Caco-2 (cell line): ENCODE measurements at places on chromosomes 1 and 21. TPM values are rescaled to one million over a fixed set of nuclear protein-coding genes. Genes with fewer than 3 reads are reported as not detected.

MAEL gene
- not detected in 2 replicates for total RNA-seq

AK4 gene
- total RNA-seq, result 131 and 133 TPM in 2 replicates

C1orf94 gene
- total RNA-seq, result not detected in 2 replicates

MPZ gene
- 0.20 and 0.23 TPM in 2 replicates for total RNA-seq

F5 gene
- total RNA-seq, result 0.50 and 0.74 TPM in 2 replicates

- no peak for DNase-seq
These were observed 534.5 kb downstream of the USP25 start for GRCh38 chr21:16264319-16264718.

DNA sequence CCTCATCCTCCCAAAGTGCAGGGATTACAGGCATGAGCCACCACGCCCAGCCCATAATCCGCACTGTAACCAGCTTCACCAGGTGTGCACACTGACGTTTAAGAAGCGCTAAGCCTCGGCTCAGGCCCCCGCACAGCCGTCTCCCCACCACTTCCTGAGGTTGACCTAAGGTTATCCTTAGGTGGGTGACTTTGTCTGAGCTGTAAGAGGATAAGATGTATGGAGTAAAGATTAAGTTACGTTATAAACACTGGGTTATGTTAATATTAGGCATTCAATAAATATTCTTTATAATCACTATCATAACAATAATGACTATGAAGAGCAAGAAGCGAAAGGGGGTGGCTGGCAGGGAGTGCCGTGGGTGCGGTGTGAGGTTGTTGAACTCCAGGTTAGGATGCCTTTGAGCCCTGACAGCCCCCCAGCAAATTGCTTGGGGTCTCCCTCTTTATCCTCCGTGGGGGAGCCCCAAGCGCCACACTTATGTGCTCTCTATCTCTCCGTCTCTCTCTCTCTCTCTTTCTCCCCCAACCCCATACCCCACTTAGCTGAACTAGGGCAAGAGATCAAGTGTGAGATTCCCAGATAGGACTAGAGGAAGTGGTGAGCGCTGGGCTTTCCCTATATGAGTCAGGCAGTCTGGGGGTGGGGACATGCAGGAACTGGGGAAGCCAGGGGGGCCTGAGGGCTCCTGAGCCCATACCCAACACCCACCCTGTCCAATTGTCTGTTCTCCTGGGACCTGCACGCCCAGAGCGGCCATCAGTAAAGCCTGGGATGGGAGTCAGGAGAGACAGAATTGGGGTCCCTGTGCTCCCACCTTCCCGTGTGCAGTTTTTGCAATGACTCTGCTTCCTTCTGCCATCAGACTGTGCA, 7.6 kb downstream of the EFHD2 start:
- no peak for DNase-seq

DNA sequence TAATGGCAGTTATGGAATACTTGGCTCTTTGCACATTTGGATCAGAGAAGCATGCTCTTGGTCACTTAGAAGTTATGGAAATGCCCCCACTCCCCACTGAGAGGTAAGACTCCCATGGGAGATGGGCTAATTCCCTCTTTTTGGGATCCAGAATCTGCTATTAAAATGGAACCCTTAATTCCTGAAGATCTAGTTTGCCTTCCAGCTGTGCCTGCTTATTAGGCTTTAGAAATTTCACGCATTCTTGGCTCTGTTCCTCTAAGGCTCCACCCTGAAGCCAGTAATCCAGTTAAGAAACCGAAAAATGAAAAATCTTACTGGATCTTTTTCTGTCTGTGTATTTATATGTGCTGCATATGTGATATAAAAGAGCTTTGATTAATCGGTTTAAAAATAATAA, 76.7 kb downstream of the USH2A start:
- DNase-seq, result no peak

DNA sequence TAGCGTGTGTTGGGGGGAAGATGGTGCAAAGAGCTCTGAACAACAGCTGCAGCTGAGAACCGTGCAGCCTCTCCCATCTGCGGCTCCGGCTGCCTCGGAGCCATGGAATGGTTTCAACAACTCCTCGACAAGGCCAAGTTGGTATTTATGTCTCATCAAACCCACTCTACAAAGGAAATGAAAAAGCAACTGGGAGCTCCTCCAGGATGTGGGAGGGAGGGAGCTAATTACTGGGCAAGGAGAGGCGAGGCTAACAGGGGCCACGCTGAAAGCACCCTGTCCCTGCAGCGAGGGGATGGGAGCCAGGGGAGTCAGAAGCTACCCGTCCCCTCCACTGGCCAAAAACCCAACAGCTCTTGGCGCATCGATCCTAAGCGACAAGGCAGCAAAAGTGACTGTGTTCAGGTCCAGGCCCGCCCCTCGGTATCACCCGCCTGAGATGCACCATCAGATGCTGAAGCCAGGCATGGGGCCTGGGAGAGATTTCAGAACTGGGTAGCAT, 63.1 kb downstream of the ACOT7 start:
- no peak for DNase-seq

DNA sequence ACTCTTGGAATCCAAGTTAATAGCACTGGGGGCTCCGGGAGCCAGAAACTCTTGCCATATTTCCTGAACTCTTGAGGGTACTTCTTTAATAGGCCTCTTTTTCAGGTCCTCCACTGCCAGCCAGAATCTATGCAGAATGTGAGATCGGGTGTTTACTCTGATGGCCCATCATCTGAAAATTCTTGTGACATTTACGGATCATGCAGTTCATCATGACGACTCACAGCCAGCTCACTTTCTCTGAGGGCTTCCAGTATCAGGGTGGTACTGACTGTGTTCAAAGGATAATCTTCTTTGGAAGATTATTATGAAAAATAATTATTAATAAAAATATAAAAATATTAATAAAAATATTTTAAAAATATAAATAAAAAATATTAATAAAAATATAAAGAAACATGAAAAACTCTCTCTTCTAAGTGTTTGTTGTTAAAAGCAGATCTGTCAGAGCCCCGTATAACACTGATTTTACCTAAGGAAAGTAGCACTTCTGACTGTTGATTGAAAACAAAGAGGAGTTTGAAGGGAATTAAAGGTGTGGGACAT, 194.3 kb upstream of the GREM2 start:
- DNase-seq, result no peak

GRCh38 chr1:201559679-201560162, 20.8 kb downstream of the NAV1 start:
- DNase-seq, result peak; percentile 82

GRCh38 chr1:5053744-5054143, 399.3 kb downstream of the AJAP1 start:
- DNase-seq, result no peak

- DNase-seq, result no peak
These were observed 190.3 kb upstream of the GREM2 start for GRCh38 chr1:240802271-240802670.

- DNase-seq, result peak; percentile 50
These were observed 355.6 kb downstream of the SIPA1L2 start for GRCh38 chr1:232274236-232274855.

DNA sequence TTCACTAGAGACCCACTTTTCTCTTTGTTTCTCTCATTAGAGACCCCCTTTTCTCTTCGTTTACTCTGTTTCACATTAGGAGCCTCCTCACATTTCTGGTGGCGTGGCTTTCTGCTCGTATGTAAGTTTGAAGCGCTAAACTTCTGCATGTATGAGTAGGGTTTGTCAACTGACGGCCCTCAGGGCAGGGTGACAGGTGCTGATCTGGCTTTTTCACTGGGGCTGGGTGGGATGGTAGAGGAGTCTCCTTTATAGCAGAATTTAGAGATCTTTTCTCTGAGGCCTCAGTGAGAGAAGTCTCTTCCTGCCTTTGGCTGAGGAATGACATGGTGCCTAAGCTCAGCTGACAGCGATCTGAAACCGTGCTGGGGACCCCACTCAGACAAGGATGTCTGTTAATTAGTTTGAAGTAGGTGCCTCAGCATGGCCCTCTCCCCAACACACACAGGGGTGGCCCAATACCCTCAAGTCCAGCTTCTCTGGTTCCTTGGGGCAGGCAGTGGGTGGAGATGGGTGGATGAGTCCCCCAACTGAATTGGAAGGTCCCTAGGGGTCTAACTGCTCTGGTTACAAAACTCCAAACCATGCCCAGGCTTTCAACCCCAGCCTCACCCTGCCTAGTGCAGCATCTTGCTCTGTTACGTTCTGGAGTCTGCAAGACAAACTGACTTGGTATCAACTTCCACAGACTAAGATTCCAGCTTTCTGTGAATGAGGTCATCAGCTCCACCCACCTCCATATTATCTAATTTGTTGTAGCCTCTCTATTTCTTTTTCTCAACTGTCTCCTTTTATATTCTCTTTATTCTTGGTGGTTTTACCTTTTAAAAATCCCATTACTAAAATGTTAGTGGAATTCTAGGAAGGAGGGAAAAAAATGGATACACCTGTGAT, 3.2 kb downstream of the SLC1A7 start:
- no peak for DNase-seq

DNA sequence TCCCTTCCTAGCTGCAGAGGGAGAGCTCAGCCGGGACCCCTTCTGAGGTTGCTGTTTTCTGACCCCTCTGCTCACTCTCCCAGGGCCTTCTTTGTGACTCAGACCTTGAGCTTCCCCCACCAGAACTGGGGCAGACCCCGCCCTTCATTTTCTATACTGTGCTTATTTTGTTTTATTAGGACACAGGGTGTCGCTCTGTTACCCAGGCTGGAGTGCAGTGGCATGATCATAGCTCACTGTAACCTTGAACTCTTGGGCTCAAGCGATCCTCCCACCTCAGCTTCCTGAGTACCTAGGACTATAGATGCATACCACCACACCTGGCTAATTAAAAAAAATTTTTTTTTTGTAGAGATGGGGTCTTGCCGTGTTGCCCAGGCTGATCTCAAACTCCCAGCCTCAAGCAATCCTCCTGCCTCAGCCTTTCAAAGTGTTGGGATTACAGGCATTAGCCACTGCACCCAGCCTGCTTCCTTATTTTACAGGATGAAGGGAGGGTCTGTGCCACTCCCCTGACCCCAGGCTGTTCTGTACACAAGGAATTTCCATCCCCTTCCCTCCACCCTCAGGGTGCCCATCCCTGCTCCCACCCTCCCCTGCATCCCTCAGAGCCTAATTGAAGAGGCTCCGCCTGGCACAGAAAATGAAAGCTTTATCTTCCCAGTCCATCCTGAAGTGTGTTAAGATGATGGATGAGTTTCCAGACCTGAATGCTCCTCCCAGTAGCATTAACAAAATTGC, 195.2 kb upstream of the POU3F1 start:
- DNase-seq, result no peak

DNA sequence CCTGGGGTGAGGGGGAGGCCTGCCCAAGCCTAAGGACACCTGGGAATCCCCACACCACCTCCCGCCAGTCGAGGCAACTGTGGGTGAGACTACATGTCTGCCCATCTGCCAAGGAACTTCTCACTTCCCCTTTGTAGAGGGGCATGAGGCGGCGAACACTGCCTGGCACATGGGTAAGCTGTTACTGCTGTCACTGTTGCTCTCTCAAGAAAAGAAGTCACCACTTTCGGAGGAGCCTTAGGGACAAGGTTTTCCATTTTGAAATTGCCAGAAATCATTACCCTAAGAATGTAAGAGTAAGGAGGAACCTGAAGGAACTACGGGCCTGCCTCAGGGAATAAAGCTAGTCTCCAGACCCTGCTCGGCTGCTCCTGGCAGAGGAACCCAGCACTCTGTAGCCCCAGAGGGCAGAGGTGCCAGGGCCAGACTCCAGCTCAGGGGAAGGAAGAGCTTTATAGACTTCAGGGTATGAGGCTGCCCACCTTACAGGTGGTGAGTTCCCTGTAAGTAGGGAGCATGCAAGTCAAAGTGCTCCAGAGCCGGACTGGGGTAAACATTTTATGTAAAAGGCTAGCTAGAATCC, 23.3 kb downstream of the SLC2A1 start:
- no peak for DNase-seq

DNA sequence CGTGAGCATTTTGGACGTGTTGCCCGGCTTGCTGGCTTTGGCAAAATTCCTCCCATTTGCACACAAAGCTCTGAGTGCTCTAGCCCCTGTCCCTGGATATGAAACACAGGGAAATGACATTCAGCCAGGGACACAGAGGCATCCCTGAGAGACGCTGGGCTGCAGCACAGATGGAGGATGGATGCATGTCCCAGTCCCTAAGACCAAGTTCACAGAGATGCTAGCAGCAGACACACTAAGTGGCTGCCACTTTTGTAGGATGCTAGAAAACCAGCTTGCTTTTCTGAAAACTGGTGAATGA, 12.5 kb downstream of the ACTRT2 start:
- no peak for DNase-seq

DNA sequence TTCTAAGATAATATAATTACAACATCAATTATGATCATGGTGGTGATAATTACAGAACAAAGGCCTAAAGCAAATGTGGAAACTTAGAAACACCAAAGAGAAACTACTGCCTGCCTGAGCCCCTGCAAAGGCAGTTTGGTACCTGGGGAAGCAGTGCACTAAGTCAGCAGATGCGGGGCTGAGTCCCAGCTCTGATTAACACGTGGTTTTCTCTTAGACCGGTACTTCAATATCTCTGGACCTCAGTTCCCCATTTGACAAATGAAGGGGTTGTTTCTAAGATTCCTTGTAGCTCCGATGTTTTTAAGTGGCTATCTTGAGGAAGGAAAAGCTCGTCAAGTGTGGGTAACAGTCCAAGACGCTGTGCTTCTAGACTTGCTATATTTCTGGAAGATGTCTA, 16.7 kb upstream of the PLEKHA6 start:
- DNase-seq, result no peak

- no peak for DNase-seq
These were observed 41.5 kb upstream of the MRPS6 start for GRCh38 chr21:34031835-34032370.

- DNase-seq, result no peak
These were observed 45.2 kb upstream of the FMO2 start for GRCh38 chr1:171139890-171140289.

- no peak for DNase-seq
These were observed 16.9 kb upstream of the DMRTB1 start for GRCh38 chr1:53442299-53442698.

GRCh38 chr1:236075848-236076247, 11.0 kb upstream of the NID1 start:
- DNase-seq, result no peak

DNA sequence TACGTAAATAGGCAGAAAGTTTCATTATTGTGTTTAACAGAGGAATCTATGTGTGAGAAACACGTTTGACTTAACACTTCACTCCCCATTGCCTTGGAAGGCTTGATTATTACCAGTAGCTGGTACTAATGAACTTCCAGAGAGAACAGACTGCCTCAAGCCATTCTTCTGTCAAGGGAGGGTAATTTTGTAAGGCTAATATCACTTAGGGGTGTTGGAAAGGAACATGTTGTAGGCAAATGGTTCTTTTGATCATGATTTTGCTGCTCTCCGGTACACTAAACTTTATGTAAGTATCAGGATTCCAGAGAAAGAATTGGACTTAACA, 1.8 kb downstream of the LAMC1 start:
- no peak for DNase-seq
